Neural crest cell (in vitro differentiated cells): ENCODE measurements at places on chromosomes 12 and 14.
A peak's percentile ranks its signal among the peaks of the same experiment; 100 is the strongest.

DNA sequence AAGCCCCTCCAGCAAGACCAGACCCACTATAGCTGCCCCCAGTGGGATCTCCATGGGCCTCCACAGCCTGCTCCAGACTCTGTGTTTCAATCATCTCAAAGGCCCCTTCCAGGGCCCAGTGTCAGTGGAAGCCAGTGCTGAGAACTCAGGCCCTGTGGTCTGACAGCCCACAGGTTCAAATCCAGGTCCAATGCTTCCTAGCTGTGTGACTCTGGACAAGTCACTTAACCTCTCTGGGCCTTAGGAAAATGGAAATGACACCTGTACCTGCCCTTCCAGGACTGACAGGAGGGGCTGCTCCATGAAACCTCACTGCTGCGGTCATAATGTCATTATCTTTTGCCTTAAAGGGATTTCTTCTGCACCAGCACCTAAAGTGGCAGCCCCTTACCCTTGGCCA lies 101.9 kb downstream of the NCOR2 start:
- DNase-seq: no peak

DNA sequence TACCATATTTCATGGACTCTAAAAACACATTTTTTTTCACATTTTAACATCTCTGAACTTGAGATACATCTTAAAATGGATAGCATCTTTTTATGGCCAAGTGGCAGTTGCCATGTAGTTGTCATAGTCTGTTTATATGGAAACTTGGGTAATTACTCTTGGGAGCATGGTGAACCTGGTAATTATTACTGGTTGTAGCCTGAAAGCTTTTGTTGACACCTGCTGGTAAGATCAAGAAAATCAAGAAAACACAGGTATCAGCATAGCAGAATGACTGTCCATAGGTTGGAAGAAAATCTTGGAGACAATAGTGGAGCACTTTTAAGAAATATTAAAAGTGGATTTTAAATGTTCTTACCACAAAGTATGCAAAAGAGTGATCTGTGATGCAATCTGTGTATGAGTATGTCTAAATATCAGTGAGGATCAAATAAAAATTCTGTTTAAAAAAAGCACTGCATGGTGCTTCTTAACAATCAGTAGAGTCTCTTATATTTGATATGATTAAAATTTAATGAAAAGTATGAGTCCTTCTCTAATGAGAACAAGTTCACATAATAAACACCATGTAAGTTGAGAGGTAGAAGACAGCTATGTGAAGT lies 44.2 kb downstream of the TTC8 start:
- no peak for DNase-seq

DNA sequence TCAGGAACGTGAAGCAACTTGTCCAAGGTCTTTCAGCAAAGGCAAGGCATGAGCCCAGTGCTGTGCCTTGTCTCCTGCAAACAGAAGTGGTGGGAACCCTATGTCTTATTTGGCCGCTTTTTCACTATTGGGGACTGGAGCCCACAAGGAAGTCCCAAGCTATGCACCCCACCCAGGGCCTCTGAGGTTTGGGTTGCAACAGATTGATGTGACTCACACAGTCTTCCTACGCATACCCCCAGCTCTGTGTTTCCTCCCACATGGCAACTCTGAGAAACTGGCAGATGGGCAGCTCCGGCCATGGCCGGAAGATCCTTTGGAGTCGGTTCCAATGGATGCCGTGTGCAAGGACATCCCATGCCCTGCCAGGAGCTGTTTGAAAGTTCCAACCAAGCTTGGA lies 28.3 kb upstream of the CMKLR1 start:
- DNase-seq: no peak

- DNase-seq: no peak
These were observed 84.6 kb downstream of the ITPR2 start for GRCh38 chr12:26748412-26748740.

DNA sequence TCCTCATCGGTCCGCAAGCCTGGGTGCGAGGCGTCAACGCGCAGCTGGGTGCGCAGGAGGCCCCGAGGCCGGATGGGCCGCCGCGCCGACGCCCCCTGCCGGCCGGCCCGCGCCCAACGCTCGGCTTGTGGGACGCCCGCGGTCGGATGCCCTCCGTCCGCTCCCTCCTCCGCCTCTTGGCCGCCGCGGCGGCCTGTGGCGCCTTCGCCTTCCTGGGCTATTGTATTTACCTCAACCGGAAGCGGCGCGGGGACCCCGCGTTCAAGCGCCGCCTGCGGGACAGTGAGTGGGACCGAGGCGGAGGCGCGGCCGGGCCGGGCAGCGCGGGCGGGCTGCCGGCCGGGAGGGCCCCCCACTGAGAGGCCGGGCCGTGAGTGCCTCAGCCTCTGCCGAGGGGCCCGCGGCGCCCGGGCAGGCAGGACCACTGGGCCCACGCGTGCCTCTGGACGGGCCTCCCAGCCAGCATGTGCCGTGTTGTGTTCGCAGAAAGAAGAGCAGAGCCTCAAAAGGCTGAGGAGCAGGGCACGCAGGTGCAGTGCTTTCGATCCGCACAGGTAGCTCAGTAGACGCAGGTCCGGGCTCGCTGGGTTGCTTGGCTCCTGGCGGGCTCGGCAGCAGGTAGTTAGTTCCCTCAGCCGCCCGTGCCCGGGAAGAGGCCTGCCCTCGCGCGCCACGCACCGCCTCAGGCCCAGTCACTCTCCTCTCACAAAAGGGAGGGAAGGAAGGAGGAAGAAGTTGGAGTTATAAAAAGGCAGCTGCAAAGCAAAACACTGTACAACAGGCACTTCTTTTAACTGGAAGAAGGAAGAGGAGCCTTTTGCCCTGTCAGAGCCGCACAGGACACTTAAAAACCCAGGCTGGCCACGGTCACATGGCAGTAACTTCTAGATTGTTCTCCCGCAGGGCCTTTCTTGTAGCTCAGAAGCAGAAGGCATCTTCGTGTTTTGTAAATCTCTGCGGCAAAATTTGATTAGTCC lies at the start of gene TOMM20L:
Gene TOMM20L (plus strand): TSS at position 119 of the 977 bp plus-strand sequence. CDS start 28 bp downstream, at position 147.
- peak; percentile 72 for DNase-seq

- DNase-seq: no peak
These were observed 219.2 kb downstream of the TMEM121 start for GRCh38 chr14:105745433-105746123.

DNA sequence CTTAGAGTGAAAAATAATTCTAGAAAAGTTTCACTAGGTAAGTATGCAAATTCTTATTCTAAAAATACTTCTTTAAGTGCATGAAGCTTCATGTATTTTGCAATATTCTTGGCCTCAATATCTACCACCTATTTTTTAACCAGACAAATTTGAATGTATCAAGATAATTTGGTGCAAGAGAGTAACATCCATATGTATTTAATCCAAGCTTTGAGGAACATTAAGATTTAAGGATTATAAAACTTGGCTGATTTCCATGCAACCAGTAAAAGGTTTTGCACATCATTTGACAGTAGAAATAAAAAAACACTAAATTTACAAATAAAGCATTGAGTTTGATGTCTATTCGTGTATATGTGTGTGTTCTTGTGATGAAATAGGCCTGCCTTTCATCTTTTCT lies 7.7 kb downstream of the LUM start:
- DNase-seq: no peak

DNA sequence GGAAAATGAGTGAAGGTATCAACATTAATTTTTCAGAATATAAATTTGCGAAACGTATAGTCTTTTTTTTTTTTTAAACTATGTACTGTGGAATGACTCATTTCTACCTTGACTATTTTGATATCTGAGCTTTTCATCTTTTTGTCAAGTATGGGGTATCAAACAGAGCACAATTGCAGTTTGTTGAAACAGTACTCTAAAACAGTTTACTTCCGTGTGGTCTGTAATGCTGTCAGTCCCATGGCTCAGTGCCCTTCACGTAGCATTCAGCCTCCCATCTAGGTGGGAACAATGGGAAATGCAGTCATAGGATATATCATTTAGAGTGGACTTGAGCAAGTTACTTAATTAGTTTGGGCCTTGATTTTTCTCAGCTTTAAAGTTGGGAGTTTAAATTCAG lies 139.5 kb downstream of the ERC1 start:
- DNase-seq: no peak

DNA sequence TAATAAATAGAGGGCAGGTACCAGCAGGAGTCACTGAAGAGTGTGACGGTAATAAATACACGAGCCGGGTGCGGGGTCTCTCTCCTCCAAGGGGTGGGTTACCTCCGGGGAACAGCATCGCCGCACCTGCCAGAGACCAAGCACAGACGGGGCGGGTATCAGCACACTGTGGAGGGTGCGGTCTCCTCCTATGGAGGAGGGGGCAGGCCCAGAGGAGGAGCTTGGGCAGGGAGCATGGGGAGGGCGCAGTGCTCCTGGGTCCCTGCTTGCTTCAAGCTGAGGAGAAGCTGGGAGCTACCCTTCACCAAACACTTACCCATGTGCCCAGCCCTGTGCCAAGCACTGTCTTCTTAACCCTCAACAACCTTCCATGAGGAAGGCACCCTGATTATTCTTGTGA lies 12.8 kb downstream of the PGF start:
- DNase-seq: no peak

GRCh38 chr12:4356041-4356327 lies 23.5 kb downstream of the FGF23 start:
- peak; percentile 50 for DNase-seq

DNA sequence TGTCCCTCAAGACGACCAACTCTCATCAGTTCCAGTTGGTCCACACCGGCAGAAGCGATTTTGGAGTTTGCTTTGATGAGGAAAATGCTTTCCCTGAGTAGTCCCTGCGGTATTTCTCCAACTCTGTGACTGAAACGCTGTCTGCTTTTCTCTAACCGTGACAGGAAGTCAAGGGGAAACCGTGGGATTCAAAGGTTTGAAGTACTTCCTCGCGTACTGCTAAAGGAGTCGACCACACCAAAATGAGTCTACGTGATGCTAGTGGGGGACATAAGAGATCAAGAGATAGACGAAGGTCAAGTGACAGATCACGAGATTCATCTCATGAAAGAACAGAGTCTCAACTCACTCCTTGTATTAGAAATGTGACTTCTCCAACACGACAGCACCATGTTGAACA lies 28.6 kb downstream of the KRT76 start:
- no peak for DNase-seq

DNA sequence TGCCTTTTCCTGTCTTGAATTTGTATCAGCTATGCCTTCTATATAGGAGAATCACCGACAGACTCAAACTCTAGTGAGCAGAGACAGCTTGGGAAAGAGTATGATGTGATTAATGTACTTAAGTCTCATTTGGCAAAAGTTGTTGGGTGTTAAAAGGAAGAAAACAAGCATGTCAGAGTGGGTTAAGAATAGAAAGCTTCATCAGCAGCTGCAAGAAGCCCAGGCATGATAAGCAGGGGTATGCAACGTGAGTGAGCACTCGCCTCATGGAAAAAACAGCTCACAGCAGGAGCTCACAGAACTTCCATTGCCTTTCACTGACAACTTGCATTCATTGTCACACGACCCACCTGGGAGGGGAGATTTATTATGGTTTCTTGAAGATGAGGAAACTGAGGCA lies 35.9 kb upstream of the WNK1 start:
- no peak for DNase-seq

GRCh38 chr14:56131865-56132833 lies 13.9 kb downstream of the PELI2 start:
- DNase-seq: no peak

DNA sequence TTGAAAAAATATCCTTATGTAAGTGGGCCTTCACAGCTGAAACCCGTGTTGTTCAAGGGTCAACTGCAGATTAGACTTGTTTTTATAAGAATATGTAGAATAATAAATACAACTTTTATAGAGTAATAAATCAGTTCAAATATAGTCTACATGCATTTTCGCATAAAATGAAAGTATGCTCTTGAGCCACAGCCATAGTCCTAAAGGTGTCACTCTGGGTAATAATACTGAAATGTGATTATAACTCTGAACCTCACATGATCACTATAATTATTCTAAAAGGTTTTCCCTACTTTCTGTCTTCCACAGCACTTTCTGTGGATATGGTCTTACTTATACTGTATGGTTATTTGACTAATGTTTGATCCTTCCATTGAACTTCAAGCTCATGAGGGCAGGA lies 185.8 kb downstream of the SLC6A15 start:
- DNase-seq: no peak

GRCh38 chr14:92520102-92521057 lies 6.8 kb downstream of the RIN3 start:
- no peak for DNase-seq

DNA sequence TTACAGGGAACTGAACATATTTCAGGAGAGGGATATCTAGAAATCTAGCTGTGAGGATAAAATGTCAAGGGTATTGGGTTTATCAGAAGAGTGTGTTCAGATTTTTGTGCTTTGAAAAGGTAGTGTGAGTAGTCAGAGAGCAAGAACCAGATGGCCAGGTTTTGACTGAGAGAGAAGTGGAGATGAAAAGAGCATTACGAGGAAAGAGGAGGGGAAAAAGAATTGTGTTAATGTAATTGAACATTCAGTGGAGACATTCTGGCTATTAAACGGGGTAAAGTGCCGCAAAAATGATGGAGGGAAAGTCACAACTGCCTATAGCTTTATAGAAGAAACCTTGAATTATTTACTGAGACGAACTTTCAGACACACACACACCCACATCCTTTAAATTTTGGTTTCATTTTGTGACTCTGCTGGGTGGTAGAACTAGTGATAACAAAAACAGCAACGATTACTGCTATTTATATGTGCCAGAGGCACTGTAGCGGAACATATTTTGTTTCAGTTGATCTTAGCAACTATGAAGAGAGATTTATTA lies 213.6 kb downstream of the ERC1 start:
- no peak for DNase-seq

GRCh38 chr12:31019561-31019960 lies 54.1 kb upstream of the DDX11 start:
- DNase-seq: no peak

- no peak for DNase-seq
These were observed 30.6 kb downstream of the PPFIBP1 start for GRCh38 chr12:27554421-27555186.
